ENCODE measurements at places on chromosomes 3 and 15.

DNA sequence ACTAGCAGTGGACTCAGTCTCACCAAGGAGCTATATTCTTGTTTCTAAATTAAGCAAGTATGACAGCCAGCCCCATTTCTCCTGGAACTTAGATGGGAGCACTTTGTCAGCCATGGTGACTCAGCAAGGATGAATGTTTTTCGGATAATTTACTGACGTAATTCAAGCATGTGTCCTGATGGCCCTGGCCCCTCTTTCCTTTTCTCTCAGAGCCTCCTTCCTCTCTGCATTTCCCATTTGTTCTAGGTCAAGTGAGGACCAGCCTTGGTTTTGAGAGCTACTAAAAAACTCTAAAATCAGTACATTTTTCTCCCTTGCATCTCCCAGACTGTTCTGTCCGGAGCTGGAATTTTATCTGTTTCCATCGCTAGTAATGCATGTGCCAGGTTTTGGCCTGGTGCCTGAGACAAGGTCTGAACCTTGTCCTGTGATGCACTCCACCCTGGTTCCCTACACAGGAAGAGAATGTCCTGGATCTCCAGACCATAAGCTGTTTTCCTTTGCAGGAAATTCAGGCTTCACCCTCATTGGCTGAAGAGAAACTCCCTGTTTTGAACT, 256.6 kb upstream of the ROPN1 start:
- DNase-seq = no peak

- peak; percentile 44 for DNase-seq
Observed at GRCh38 chr3:49158103-49158709, 7.9 kb downstream of the CCDC71 start.

- DNase-seq = peak; percentile 27
Observed at GRCh38 chr3:141379250-141379966, 11.1 kb downstream of the ZBTB38 start.

GRCh38 chr3:52237657-52238172, 1.2 kb downstream of the TWF2 start:
- no peak for DNase-seq

- DNase-seq = no peak
Observed at GRCh38 chr15:66872405-66872804, 170.4 kb downstream of the SMAD6 start.

GRCh38 chr3:46913644-46914043, 36.1 kb downstream of the PTH1R start:
- no peak for DNase-seq

DNA sequence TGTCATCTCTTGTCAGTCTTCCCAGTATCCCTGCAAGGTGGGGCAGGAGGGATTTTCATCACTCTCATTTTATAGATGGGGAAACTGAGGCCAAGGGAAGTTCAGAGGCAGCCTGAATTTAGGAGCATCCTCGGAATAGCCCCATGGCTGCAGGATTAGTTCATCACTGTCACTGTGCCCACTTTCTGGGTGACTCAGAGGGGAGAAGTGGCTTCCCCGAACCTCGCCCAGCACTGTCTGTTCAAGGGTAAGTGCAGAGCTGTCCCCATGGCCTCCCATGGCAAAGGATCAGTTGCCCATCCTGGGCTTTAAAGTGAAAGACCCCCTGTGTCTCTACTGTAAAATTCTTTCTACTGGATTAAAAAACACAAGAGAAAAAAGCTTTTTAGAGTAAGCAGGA, 60.0 kb upstream of the SEC13 start:
- DNase-seq = no peak

DNA sequence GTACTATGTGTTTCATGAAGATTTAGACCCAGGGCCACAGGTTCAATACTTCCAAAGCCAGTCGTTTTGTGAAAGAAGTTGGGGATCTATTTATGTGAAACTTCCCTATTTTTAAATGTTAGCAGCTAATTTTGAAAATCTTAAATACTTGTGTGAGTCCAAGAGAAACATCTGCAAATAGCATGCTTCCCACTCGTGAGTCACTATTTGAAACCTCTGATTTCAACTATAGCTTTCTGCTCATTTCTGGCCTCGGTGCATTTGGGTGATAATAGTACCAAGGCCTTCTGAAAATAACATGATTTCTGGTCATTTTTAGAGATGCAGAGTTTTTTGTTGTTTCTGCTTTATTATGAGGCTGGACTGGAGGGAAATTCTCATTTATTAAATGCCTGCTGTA, 110.0 kb downstream of the OPA1 start:
- DNase-seq = no peak

GRCh38 chr3:79414806-79415205, 353.0 kb downstream of the ROBO1 start:
- no peak for DNase-seq

DNA sequence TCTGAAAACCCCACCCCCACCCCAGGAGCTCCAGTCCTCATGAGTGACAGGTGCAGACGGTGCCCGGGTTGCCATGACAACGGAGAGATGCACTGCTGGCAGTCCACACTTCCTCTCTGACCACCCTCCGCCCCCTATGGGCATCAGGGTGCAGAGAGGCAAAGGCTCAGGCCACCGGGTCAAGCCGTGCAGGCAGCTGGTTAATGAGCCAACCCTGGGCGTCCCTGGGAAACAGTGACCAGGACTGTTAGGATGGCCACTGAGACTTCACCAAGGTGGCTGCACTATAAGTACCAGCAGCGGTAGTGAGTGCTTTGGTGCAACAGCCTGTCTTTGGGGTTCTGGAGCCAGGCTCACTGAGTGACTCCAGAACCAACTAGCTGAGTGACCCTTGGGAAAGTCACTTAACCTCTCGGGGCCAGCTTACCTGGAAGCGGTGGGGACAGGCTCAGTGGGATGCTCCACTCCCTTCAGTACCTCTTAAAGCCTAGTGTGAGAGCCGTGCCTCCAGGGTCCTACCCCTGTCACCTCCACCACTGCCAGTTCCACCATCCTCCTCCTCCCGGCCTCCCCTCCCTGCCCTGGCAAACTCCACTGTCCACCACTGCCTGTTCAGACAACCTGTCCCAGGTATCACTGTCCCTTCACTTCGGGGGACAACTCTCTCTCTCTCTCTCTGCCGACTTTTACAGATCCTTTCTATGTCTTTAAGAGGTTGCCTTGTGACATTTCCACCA, 121.0 kb upstream of the PRR20G start:
- DNase-seq = no peak

DNA sequence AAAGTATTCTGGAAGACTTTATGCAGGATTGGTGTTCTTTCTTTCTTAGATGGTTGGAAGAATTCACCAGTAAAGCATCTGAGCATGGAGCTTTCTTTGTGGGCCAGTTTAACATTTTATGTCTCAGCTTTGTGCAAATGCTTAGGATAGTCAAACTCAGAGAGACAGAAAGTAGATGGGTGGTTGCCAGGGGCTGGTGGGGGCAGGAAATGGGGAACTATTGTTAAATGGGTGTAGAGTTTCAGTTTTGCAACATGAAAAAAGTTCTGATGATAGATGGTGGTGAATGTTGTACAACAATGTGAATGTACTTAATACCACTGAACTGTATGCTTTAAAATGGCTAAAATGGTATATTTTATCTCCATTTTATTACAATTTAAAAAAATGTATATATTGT, 24.8 kb downstream of the SPCS1 start:
- DNase-seq = no peak
